Naive thymus-derived CD4-positive, alpha-beta T cell (primary cell): ENCODE measurements at places on chromosomes 5 and 9. TPM values are rescaled to one million over a fixed set of nuclear protein-coding genes. Genes with fewer than 3 reads are reported as not detected.

The ZFP2 gene
- polyA plus RNA-seq, result 0.82 TPM

GRCh38 chr9:6302417-6302816, 25.8 kb upstream of the TPD52L3 start:
- no peak for DNase-seq

The SPINK13 gene
- not detected for polyA plus RNA-seq

GRCh38 chr5:151718646-151719045, 31.9 kb upstream of the SPARC start:
- DNase-seq, result no peak

The PTGS1 gene
- polyA plus RNA-seq, result 0.44 TPM

DNA sequence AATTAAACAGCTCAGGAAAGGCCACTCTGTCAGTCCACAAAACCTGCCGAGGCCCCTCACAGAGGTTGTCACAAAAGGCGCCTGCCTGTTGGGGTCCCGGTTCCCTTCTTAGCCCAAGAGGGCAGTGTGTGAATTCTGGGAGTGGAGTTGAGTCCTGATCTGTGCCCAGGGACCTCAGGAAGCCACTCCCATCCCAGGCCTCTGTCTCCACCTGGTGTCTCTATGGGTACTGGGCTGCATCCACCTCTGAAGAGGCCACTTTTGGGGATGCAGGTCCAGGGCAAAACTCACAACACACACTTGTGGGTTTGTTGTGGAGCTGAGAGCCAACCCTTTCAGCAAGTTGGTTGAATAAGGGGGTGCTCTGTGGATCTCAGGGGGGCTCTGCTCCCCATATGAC, 74.3 kb upstream of the STXBP1 start:
- no peak for DNase-seq

- DNase-seq, result no peak
These were observed 47.2 kb downstream of the GTF3C4 start for GRCh38 chr9:132717326-132717945.

The SHOC1 gene
- polyA plus RNA-seq, result not detected

The ADGRD2 gene
- polyA plus RNA-seq, result not detected

DNA sequence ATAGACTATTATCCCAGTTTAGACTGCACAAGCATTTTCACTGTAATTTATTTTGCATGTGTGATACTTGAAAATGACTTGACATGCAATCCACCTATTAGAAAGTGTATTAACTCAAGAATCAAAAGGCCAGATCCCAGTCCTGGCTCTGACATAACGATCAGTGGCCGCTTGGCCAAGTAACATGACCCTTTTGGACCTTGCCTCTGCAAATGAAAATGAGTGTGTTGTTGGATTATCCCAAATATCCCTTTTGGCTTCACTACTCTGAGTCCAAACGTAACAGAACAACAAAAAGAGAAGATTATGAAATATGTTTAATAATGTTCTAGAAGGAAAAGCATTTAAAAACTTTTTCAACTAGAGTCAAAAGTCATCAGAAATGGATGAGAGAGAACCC, 19.0 kb downstream of the DMGDH start:
- DNase-seq, result no peak

The ARSI gene
- polyA plus RNA-seq, result not detected

DNA sequence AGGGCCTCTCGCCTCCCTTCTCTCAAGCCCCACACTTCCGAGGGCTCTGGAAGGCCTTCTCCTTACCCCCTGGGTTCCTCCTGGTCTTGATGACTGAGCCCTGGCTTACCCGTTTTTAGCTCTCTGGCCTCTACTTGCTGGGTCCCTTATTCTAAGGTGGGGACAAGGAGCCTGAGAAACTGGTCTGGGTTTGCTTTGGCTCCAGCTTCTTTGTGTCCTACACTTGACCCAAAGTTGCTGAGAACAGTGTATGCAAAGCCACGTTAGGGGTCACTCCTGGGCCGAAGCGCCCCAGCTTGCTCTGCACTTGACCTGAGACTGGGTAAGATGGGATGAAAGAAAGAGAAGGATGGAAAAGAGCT, 788 bp downstream of the ZNF346 start:
- DNase-seq, result no peak

GRCh38 chr9:78595200-78595945, 298.4 kb downstream of the PSAT1 start:
- DNase-seq, result no peak

GRCh38 chr5:175671013-175671412, 13.1 kb downstream of the HRH2 start:
- DNase-seq, result no peak

DNA sequence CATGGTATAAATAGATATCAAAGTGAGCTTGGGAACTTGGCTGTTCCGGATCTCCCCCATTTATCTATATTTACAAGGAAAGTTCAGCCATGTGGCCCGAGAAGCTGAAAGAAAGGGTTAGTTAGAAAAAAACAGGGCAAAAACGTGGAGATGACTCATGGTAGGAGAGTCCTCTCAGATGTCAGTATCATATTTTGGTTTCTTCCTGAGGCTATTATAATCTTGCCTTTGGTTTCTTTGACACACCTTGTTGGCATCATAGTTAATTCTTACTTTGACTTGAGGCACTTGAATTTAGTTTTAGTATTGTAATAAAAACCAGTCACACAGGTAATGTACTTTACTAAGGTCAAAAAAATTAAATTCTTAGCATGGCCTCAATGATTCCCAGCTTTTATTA, 59.9 kb downstream of the GABRA6 start:
- DNase-seq, result no peak

The SLC6A3 gene
- polyA plus RNA-seq, result not detected

DNA sequence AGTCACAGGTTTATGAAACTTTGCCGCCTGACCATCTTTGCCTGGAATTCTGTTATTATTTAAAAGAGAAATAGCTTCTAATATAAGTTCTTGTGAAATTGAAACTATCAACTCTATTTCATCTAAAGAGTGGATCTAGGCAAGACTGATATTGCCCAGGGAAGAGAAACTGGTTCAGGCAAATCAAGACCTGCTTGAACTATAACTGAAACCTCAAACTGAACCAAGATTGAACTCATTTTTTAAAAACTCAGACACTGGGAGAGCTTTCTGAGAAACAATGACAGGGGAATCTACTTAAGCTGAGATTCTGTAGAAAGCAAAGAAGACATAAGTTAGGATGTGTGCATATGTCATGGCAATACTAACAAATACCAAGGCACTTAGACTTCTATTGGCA, 815.8 kb downstream of the BRINP1 start:
- no peak for DNase-seq

DNA sequence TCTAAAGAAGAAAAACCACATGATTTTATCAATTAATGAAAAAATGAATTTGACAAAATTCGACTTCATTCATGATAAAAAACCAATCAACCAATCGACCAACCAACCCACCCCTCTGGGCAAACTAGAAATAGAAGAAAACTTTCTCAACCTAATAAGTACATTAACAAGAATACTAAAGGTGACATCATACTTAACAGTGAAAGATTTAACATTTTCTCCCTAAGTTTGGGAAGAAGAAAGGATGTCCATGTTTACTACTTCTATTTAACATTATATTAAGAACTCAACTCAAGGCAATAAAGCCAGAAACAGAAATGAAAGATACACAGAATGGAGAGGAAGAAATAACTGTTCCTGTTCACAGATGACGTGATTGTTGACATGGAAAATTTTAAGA, 476.1 kb upstream of the MEF2C start:
- no peak for DNase-seq

The ECM2 gene
- not detected for polyA plus RNA-seq

- no peak for DNase-seq
These were observed 61.2 kb downstream of the TMEM232 start for GRCh38 chr5:110665184-110665726.

The ORM2 gene
- not detected for polyA plus RNA-seq

DNA sequence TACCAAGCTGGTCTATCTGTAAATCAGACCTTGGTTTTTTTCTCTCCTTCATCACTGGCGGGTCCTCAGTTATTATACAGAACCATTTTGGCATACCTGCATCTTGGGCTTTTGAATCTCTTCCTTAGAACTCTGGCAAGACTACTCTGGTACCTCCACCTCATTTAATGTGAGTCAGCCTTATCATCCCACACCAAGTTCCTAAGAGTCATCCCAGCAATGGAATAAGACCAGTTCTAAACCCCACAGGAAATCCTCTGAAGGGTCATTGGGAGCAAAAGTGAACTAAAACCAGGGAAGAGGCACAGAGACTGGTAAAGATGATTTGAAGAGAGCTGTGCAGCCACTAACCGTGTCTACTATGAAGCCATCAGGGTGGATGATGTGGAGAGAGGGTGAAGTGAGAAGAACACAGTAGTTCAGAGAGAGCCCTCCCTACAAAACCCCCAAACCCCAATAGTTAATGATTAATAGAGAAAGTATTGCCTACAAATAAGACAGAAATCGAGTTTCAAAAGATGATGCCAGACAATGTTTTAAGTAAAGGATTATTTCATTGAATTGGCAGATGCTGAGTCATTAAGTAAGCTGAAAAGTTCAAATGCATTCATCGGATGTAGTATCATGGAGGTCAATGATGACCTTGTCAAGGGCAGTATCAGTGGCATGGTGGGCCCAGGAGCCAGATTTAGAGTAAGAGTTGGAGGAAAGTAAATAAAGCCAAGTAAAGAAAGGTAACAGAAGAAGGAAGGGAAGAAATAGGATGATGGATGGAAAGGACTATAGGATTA, 85.4 kb downstream of the PCSK1 start:
- DNase-seq, result no peak

DNA sequence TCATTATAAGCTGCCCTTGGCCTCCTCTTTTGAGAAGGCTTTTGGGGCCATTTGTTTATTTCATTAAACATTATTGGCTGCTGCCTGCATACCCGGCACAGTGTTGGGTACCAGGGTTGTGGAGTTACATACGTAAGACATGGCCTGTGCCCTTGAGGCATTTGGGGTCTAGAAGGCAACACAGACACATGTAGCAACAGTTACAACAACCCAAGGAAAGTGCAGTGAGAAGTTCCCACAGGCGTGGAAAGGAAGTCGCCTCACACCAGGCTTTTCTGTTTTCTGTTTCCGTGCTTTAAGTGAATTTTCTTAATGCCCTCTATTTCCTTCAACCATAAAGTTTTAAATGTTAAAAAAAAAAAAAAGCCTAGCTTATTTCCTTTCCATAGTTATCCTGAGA, 47.4 kb downstream of the GALNT10 start:
- DNase-seq, result no peak

The MLANA gene
- polyA plus RNA-seq, result 0.38 TPM

The RNF20 gene
- polyA plus RNA-seq, result 43.7 TPM

- no peak for DNase-seq
These were observed at the start of gene KCNN2 for GRCh38 chr5:114361724-114362196. Gene KCNN2, plus strand, starts transcription at chr5:114362070. Its CDS starts 70 bp downstream, at chr5:114362140.

DNA sequence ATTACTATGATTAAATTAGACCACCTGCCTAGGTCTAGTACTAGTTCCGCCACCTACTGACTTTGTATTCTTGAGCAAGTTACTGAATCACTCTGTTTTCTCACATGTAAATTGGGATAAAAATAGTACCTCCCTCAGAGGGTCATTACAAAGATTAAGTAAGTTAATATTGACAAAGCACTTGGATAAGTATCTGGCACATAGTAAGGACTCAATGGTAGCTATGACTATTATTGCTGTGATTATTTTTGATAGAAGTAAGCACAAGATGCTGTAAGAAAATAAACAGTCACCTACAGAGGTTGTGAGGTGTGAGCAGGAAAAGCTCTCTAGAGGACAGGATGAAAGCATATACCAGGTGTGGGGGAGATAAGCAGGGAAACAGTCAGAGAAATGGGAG, 173.1 kb upstream of the PAPPA start:
- no peak for DNase-seq

The ATP6V0E1 gene
- 415 TPM for polyA plus RNA-seq
